ENCODE measurements at places on chromosomes 7 and 10.

DNA sequence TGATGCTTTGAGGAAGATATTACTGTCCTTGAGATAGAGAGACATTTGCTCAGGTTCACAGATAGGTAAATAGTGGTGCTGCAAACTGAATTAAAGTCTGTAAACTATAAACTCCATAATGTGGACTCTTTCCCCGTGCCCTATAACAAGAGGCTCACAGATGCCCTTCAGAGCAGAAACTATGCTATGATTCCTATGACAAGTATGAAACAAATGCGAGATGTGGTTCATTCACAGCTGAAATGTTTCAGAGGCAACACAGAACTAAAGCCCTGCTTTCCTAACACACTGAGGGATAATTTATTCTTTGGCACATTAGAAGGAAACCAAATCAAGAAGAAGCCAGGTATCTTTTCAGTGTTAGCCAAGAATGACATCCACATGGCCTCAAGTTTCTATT is 13.4 kb downstream of the CHUK start:
- H3K36me3 ChIP-seq: peaks cover 4% of the 10 kb centered on the region
- no peaks in the 10 kb centered on the region for H3K27me3 ChIP-seq
- H3K4me3 ChIP-seq: no peak overlapping the region
- no peak for DNase-seq
- H3K27ac ChIP-seq: no peak overlapping the region

GRCh38 chr7:22697322-22697859 is 29.6 kb upstream of the IL6 start:
- no peaks in the 10 kb centered on the region for H3K27me3 ChIP-seq
- no peaks in the 10 kb centered on the region for H3K36me3 ChIP-seq
- H3K27ac ChIP-seq: no peak overlapping the region
- no peaks in the 10 kb centered on the region for H3K4me1 ChIP-seq

DNA sequence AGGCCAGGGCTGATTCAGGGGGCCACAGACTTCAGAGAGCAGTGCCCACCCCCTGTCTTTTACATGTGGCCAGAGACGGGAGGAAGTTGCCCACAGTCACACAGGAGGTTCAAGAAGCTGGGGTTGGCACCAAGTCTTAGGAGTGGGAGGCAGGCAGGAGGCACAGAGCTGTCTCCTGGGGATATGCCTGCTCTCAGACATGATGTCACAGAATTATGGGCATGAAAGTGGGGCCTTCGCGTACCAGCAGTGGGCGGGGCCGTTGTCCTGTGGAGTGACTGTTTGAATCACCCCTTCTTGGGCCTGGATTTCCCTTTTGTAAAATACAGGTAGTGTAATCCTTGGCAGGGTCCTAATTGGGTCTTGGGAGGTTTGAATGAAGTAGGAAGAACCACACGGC is 81.2 kb upstream of the PPIF start:
- no peak for DNase-seq
- H3K27me3 ChIP-seq: no peaks in the 10 kb centered on the region
- H3K4me3 ChIP-seq: no peak overlapping the region
- H3K27ac ChIP-seq: peak overlapping the region; percentile 73
- H3K36me3 ChIP-seq: no peaks in the 10 kb centered on the region

- no peaks in the 10 kb centered on the region for H3K27me3 ChIP-seq
- H3K27ac ChIP-seq: no peak overlapping the region
- DNase-seq: no peak
- H3K4me3 ChIP-seq: no peak overlapping the region
- H3K4me1 ChIP-seq: no peaks in the 10 kb centered on the region
- no peaks in the 10 kb centered on the region for H3K36me3 ChIP-seq
Measured at GRCh38 chr10:90787393-90788198, 70.2 kb downstream of the HTR7 start.

- H3K36me3 ChIP-seq: no peaks in the 10 kb centered on the region
- no peak overlapping the region for H3K4me3 ChIP-seq
- no peaks in the 10 kb centered on the region for H3K4me1 ChIP-seq
- DNase-seq: no peak
Measured at GRCh38 chr7:158454631-158455030, 133.0 kb downstream of the PTPRN2 start.

- H3K4me3 ChIP-seq: no peak overlapping the region
- no peaks in the 10 kb centered on the region for H3K4me1 ChIP-seq
- H3K36me3 ChIP-seq: no peaks in the 10 kb centered on the region
- H3K27me3 ChIP-seq: no peaks in the 10 kb centered on the region
Measured at GRCh38 chr7:71735961-71736556, 604.1 kb downstream of the GALNT17 start.

- H3K4me3 ChIP-seq: no peak overlapping the region
- peaks cover 9% of the 10 kb centered on the region for H3K27me3 ChIP-seq
- no peaks in the 10 kb centered on the region for H3K36me3 ChIP-seq
- H3K4me1 ChIP-seq: no peaks in the 10 kb centered on the region
- no peak for DNase-seq
Measured at GRCh38 chr7:142299237-142299781, 41.5 kb upstream of the PRSS58 start.

DNA sequence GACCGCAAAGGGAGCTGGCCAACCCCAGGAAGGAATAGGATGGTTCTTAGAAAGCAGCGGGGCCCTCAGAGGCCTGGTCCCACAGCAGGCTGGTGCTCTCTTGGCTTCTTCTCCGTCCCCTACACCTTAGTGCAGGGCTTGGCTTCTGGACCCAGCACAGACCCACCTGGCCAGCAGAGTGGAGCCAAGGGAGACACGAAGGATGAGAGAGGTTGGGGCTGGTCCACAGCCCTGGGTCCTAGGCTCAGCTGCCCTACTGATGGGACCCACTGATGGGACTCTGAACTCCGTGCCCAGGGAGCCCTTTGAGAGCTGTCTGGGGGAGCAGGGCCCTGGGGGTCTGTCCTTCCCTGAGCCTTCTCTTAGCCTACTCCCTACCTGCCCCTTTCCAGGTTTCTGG is 6.2 kb upstream of the TLX1 start:
- H3K4me3 ChIP-seq: no peak overlapping the region
- peaks cover 11% of the 10 kb centered on the region for H3K4me1 ChIP-seq
- DNase-seq: no peak
- peaks cover 92% of the 10 kb centered on the region for H3K27me3 ChIP-seq
- H3K36me3 ChIP-seq: no peaks in the 10 kb centered on the region
- H3K27ac ChIP-seq: no peak overlapping the region

- no peaks in the 10 kb centered on the region for H3K36me3 ChIP-seq
- no peak overlapping the region for H3K4me3 ChIP-seq
- DNase-seq: no peak
- no peaks in the 10 kb centered on the region for H3K4me1 ChIP-seq
- H3K27me3 ChIP-seq: no peaks in the 10 kb centered on the region
- no peak overlapping the region for H3K27ac ChIP-seq
Measured at GRCh38 chr7:19051767-19052375, 65.6 kb downstream of the TWIST1 start.

DNA sequence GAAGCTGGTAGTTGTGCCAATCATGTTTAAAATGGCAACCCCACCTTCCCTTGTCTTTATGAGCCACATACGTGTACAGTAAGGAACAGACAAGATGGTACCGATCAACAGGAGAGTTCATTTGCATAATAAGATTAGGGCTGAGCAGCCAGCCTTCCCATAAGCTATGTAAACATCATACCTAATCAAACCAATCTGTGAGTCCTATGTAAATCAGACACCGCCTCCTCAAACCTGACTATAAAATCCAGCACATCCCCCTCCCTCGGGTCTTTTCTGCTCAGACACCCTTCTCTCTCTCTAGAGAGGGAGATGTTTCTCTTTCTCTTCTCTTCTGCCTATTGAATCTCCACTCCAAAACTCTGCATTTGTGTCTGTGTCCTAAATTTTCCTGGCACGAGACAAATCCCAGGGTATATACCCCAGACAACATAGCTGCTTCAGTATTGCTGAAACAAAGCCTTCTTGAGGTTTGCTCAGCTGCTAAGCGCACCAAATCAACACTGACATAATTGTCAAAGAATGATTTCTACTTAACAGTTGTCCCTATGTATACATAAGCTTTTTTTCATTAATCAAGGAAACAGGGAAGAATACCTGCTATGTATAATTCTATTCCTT is 279.2 kb downstream of the THSD7A start:
- no peaks in the 10 kb centered on the region for H3K4me1 ChIP-seq
- no peak overlapping the region for H3K27ac ChIP-seq
- no peaks in the 10 kb centered on the region for H3K36me3 ChIP-seq
- no peak for DNase-seq
- H3K4me3 ChIP-seq: no peak overlapping the region

DNA sequence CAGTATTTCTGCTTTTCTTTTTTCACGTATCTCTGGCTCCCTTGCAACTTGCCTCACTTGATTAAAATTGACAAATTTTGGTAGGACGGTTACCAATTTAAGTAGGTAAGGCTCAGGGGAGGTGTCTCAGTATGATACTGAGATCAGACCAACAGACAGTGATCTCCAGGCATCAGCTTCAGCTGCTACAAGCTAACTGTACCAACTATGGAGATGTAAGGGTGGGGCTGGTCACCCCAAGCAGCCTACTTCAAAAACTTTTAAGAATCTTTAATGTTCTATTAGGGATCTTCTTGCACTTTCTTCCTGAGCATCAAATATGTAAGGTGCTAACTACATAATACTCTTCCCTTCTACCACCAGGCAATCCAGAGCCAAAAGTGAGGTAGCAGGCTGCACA is 26.9 kb downstream of the SLC35B4 start:
- no peaks in the 10 kb centered on the region for H3K36me3 ChIP-seq
- no peak overlapping the region for H3K4me3 ChIP-seq
- no peaks in the 10 kb centered on the region for H3K27me3 ChIP-seq
- no peak overlapping the region for H3K27ac ChIP-seq
- no peaks in the 10 kb centered on the region for H3K4me1 ChIP-seq

DNA sequence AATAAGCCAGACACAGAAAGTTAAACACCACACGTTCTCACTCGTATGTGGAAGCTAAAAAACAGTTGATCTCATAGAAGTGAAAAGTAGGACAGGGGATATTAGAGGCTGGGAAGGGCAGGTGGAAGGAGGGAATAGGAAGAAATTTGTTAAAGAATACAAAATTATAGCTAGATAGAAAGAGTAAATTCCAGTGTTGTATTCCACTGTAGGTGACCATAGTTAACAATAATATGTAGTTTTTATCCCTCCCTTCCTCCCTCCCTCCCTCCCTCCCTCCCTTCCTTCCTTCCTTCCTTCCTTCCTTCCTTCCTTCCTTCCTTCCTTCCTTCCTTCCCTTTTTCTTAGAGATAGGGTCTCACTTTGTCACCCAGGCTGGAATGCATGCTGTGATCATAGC is 19.9 kb upstream of the MEST start:
- H3K36me3 ChIP-seq: no peaks in the 10 kb centered on the region
- no peak overlapping the region for H3K27ac ChIP-seq
- H3K27me3 ChIP-seq: no peaks in the 10 kb centered on the region
- no peaks in the 10 kb centered on the region for H3K4me1 ChIP-seq
- no peak for DNase-seq

GRCh38 chr10:49271346-49271745 is 27.6 kb upstream of the C10orf71 start:
- no peaks in the 10 kb centered on the region for H3K4me1 ChIP-seq
- no peak overlapping the region for H3K4me3 ChIP-seq

- DNase-seq: no peak
- no peaks in the 10 kb centered on the region for H3K4me1 ChIP-seq
- no peak overlapping the region for H3K4me3 ChIP-seq
- H3K27me3 ChIP-seq: no peaks in the 10 kb centered on the region
- H3K27ac ChIP-seq: no peak overlapping the region
Measured at GRCh38 chr10:127585519-127586023, 36.5 kb downstream of the NPS start.

DNA sequence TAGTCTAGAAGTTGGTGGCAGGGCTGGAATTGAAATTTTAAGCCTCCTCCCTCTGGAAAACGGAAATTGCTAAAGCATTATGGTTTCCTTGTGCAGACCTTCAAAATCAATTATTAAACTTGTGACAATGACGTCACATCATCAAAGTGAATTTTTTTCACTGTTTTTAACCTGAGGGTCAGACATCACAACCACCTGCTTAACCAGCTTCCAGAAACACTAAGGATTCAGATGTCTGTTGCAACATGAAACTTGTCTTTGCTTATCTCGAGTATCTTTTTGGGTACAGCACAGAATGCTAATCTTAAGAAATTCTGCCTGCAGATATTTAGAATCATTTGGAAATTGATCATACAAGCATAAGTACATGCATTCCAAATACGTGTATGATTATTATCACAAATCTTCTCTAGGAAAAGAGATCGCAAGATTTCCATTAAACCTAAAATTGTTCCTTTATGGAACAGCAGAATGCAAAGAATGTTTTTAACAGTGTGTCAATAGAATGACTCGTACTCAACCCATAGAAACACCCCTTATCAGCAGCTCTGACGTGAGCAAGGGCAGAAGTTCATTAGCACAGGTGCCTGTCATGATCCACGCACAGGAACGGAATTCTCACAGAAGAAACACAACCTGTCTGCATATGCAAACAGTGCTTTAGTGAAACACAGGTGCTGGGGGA is 4.1 kb upstream of the GTPBP4 start:
- no peak overlapping the region for H3K4me3 ChIP-seq
- H3K27me3 ChIP-seq: no peaks in the 10 kb centered on the region
- no peak overlapping the region for H3K27ac ChIP-seq
- H3K36me3 ChIP-seq: no peaks in the 10 kb centered on the region

DNA sequence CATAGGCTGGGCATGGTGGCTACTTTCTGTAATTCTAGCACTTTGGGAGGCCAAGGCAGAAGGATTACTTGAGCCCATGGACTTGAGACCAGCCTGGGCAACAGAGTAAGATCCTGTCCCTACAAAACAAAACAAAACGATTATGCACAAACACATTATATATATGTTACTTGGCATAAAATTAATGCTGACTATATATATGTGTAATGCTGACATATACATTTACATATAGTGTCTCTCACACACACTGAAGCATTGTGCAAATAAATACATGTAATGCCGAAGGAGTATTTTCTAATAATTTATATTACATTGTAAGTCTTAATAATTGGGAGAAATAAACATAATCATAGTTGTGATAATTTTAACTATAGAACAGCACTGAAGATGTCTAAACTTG is 621.8 kb upstream of the ZNF722 start:
- no peak for DNase-seq
- H3K4me1 ChIP-seq: no peaks in the 10 kb centered on the region
- no peaks in the 10 kb centered on the region for H3K36me3 ChIP-seq
- no peak overlapping the region for H3K4me3 ChIP-seq
- no peaks in the 10 kb centered on the region for H3K27me3 ChIP-seq

GRCh38 chr7:74012842-74013249 is 15.1 kb upstream of the ELN start:
- H3K36me3 ChIP-seq: no peaks in the 10 kb centered on the region
- no peak overlapping the region for H3K4me3 ChIP-seq
- no peak overlapping the region for H3K27ac ChIP-seq
- no peaks in the 10 kb centered on the region for H3K27me3 ChIP-seq
- no peak for DNase-seq

- no peaks in the 10 kb centered on the region for H3K27me3 ChIP-seq
- no peaks in the 10 kb centered on the region for H3K4me1 ChIP-seq
- no peak overlapping the region for H3K27ac ChIP-seq
- no peaks in the 10 kb centered on the region for H3K36me3 ChIP-seq
Measured at GRCh38 chr10:99459217-99459616, 28.8 kb upstream of the GOT1 start.

DNA sequence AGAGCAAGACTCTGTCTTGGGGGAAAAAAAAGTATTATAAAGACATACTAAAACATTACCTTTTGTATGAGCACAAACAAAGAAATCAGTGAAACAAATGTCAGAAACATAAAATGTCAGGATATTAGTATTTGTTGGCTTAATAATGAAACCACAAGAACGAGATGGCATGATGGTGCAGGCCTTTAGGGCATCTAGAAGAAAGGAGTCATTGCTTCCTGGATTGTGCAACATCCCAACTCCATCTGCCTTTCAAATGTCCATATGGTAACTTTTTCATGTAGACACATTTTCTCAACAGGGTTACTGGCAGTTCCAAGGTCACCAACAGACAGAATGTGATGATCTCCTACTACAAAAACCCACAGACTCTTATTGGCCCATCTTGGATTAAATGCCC is 96.6 kb downstream of the ZNF248 start:
- DNase-seq: no peak
- no peaks in the 10 kb centered on the region for H3K27me3 ChIP-seq
- H3K4me3 ChIP-seq: no peak overlapping the region
- H3K4me1 ChIP-seq: no peaks in the 10 kb centered on the region
